ENCODE measurements at places on chromosomes 11 and 22.

GRCh38 chr22:43066844-43067385 lies 22.3 kb downstream of the TTLL1 start:
- DNase-seq = no peak

DNA sequence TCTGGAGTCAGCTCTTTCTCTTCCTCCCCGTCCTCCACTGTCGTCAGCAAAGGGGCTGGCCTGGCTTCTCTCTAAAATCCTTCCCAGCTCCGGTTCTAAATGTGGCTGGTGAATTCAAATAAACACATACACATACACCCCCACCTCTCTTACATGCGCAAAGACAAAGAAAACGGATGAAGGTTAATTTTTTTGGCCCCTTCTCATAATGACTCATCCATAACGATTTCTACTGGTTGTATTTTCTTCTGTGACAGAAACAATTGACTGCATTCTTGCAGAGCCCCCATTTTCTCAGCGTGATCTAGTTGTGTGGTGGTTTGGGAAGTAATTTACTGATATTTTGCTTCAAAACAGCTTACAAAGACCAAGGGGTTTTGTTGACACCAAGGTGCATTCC lies 130.0 kb upstream of the NTM start:
- no peak for DNase-seq

DNA sequence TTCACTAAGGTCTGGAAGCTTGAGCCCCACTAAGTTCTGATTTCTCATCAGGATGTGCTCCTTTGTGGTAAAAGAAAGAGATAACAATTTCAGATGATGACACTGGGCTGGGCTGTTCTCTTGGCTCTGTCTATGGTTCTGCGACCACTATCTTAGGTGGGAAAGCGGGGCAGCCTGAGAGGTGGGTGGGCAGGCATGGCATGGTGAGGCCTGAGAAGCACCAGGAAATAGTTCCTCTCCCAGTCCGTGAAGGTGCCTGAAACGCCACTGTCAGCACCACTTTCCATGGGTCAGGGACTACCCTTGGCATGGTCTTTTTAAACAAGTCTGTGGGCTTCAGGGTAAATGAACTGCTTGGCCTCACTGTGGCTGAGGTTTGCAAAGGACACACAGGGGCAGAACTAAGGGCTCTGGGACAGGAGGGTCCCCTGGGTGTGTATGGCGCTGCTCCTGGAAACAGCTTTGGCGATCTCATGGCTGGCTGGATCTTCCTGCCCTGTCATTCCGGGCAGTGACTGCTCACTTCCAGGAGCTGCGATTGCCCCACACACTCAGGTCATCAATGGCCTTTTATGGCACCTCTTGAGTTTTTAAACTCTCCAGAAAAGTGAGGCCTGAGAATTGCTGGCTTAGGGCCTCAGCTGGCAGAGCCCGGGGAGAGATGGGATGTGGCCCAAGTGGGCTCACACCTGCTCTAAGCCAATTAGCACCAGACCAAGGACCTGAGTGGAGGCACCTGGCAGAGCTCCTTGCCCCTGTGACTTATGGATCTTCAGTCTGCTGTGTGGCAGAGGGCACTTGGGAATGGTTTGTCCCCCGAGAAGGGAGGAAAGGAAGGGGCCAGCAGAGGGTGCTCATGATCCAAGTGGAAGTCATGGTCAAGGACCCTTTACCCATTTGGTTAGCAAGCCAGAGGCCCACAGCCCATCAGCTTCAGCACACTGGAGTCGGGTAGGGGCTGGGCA lies 55.6 kb upstream of the LYVE1 start:
- DNase-seq = no peak

- DNase-seq = no peak
Observed at GRCh38 chr11:11243590-11244469, 109.2 kb downstream of the CSNK2A3 start.

GRCh38 chr11:34977089-34977912 lies 60.9 kb downstream of the PDHX start:
- DNase-seq = no peak

DNA sequence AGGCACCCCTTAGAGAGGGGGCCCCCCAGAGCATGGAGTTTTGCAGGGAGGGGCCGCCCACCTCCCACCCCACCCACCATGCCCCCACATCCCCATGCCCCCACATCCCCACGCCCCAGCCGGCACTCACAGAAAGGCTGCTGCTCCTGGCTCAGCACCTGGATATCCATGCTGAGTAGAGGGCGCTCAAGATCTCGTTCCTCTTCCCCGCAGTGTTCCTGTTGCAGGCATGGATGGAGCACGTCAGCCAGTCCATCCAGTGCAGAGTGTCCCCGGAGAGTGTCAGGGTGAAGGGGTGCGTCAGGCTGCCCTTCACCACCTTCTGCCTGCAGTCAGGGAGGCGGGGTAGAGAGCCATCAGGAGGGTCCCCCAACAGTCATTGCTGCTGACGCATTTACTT lies 156.2 kb downstream of the CRYBB2 start:
- no peak for DNase-seq

- DNase-seq = no peak
Observed at GRCh38 chr11:59611570-59612565, 3.7 kb downstream of the OSBP start.

DNA sequence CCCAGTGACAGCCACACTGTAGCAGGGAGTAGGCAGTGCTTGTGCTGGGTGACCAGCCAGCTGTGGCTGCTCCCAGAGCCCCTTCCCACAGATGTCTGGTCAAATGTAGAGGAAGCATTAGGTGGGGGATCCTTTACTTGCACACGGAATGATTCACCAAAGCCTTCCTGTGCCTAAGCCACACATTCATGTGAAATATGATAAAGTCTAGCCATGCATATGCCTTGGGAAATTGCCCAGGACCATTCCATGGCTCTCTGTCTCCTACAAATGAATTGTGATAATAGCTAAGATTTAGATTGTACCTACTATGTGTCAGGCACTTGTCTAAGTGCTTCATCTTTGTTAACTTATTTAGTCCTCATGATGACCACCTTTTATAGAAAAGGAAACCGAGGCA lies 217.5 kb upstream of the E2F8 start:
- DNase-seq = no peak

GRCh38 chr11:38156495-38157146 lies 1558.6 kb upstream of the RAG2 start:
- DNase-seq = no peak

DNA sequence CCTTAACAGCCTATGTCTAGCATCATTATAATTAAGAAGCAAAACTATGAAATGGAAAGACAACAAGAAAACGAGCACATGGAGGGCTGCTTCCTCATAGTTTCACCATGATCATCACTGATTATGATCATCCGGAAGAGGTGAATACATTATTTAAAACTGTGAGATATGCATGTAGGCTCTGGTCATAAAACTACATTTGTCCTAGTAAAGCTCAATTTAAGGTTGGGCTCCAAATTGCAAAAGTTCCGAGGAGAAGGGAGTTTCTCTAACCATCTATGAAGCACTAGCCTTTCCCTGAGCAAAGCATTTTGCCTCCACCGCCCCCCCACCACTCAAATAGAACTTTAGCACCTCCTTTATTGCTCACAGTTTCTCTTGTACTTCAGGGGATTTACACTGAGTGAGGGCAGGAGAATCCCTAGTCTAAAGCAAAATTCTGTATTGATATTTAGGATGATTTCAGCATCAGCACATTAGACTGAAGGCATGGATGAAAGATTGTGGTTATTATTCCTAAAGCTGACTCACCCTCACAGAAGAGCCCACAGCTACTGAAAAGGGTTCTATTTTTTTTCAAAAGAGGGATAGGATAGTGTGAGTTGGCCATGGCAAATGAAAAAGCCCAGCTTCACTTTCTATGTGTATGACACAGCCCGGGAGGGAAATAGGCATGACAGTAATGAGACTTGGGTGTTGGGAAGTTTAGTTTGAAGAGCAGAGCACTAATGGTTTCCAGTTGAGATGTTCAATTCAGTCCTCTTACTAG lies 203.4 kb downstream of the CADM1 start:
- DNase-seq = no peak

GRCh38 chr22:27573280-27574001 lies 228.1 kb downstream of the MN1 start:
- no peak for DNase-seq

DNA sequence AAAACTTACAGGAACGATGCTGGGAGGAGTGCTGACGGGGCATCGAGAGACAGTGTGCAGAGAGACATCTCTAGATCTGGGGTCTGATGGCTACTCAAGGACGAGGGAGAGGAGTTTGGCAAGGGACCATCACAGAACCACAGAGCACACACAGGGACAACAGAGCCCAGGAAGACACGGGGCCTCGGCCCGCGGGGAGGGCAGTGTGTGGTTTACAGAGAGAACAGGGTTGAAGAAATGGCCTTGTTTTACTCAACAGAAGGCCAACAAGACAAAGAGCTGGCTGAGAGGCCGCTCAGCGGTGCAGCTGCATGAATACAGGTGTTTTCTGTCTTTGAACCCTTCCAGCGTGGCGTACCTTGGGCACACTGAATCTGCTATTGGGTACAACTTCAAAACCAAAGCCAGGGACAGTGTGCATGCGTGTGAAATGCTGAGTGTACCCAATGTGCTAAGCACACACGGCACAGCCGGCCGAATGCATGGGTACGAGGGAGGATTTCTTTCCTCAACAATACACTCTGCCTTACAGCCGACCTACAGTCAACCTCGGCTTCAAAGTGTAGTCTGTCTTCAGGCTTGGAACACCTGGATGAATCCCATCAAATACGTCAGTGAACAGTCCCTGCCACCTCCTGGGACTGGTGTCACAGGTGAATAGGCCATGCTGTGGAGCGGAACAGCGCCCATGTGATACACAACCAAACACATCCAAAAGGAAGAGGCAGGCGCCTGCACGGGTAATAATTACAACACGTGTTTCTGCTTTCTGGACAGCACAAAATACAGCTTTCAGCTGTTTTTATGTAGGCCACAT lies 20.7 kb upstream of the BID start:
- no peak for DNase-seq

DNA sequence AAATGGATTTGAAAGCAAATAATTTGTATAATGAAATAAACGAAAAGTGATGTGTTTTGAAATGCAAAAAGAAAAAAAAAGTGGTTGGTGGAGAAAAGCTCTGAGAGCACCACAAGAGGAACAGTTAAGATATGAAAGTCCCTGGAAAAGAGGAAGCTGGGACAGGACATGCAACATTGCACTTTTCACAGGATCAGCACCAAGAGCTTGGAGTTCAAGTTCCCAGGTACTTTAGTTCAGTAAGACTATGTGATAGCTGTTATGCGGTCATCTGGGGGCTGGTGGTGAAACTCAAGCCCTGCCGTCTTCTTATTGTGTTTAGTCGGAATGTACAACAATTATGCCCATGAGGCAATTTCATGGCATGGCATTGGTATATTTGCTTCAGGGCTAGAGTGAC lies 17.1 kb upstream of the MS4A4A start:
- DNase-seq = no peak

DNA sequence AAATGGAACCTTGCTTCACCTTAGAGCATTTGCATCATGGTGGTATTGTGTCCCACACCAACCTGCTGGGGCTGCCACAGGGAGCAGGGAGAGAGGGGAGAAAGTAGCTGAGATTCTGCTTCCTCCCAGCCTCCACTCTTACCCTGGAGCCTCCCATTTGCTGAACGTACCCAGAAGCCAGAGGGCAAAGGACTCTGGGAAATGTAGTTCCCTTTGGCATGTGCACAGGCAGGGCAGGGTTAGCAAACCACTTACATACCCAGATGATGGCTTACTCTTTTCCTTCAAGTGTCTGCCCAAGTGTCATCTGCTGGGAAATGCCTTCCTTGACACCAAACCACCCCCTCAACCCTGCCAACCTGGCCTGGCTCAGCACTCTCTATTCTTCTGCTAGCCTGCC lies 16.9 kb downstream of the SMIM38 start:
- DNase-seq = no peak

- no peak for DNase-seq
Observed at GRCh38 chr11:11611381-11611780, 10.4 kb downstream of the GALNT18 start.

DNA sequence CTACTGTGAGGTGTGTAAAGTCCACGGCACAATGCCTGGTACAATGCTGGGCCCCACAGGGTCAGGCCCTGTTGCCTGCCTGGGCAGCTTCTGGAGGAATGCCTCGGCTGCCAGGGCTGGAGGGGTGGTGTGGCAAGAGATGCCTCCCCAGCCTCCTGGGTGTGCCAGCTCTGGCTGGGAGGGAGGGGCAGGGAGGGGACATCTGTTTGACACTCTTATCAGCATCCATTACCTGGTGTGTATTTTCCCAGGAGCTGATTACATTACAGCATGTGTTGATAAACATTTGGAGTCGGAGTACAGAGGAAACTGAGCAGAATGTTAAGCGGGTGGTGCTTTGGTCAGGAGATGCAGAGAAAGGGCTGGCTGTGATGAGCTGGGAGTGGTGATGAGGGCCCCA lies 11.0 kb upstream of the NECTIN1 start:
- DNase-seq = no peak

DNA sequence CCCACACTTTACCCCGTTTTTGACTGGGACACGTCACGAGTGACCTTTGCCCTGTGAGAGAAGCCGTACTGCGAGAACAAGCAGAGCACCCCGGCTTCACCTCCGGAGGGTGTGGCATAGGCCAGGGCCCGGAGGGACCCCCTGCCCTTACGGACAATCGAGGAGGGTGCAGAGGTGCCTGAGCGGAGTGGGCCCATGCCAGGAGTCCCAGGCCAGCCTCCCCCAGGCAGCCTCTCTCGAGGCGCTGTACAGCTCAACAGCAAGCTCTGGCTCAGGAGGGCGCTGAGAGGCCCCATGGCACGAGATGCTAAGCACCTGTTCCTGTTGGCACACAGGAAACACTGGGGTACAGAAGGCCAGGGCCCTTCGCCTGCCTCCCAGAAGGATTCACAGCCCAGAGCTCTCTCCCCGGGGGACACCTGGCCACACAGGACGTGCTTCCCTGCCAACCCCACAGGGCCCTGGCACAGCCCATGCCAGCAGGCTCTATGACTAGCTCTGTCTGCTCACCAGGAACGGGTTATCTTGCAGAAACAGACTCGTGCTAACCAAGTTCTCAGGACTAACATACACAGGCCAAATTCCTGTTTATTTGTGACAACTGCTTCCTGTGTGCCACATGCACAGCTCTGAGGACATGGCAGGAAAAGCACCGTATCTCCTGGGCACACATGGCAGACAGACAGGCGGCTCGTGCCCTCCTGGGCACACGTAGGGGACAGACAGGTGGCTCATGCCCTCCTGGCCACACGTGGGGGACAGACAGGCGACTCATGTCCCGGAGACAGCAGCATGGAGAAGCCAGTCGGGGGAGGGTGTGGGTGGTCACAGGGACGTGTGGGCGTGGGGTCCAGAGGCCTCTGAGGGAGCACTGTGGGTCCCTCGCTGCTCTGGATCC lies 11.6 kb downstream of the TOLLIP start:
- no peak for DNase-seq

DNA sequence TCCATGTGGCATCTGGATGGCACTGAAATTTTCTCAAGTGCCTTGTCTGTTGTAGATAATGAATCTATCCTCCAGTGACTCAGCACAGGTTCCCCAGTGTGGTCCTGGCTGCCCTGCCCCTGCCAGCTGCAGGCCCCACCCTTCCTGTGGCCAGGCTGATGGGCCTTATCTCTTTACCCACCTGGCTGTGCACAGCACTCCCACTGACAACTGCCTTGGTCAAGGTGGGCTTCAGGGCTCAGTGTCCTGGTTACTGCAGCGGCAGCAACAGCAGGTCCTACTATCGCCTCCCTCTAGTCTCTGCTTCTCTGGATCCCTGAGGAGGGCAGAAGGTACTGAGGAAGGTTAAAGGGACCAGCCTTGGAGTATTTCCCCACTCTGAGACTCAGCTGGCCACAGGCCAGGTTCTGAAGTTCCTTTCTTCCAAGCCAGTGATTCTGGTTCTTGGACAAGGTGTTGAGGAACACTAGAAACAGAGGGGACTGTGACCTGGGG lies 3.1 kb downstream of the HMBS start:
- no peak for DNase-seq

GRCh38 chr11:76686261-76687079 lies 15.9 kb upstream of the LRRC32 start:
- DNase-seq = no peak

GRCh38 chr22:27749597-27750225 lies 51.8 kb downstream of the MN1 start:
- no peak for DNase-seq
